Dermis microvascular lymphatic vessel endothelial cell (primary cell): ENCODE measurements at places on chromosomes 5 and 9. TPM values are rescaled to one million over a fixed set of nuclear protein-coding genes. Genes with fewer than 3 reads are reported as not detected.

DNA sequence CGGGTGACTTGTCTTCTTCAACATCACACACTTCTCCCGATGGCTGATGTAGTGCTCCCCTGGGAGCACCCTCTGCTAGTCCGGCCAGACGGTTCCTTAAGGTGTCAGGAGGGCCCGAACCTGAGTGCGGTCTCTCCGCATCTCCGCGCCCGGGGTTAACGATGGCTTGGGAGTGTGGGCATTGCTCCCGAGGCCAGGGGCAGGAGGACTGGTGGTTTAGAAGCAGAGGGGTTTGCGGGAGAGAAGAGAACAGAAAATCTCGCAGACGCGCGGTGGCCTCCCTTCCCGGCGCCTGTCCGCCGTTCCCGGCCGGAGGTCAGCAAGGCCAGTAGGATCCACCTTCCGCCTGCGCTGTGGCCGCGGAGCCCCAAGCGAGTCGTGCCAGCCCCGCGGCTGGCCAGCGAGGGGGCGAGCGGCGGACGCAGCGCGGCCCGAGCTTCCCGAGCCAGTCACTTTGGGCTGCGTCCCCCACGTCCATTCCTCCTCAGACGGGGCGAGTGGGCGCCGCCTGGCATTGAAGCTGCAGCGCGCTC, 700 bp downstream of the CDO1 start:
- no peak for DNase-seq

- no peak for DNase-seq
These were observed 47.2 kb downstream of the STK10 start for GRCh38 chr5:172140866-172141265.

DNA sequence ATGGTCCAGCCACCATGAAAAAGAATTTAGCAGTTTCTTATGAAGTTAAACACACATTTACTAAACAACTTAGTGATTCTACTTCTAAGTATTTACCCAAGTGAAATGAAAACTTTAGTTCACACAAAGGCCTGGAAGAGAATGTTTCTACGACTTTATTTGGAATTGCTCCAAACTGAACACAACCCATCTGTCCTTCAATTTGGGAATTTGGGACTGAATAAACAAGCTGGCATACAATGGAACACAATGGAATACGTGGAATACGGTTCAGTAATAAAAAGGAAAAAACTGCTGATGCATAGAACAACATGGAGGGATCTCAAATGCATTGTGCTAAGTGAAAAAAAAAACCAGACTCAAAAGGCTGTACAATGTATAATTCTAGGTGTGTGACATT, 44.6 kb upstream of the BASP1 start:
- peak; percentile 14 for DNase-seq

DNA sequence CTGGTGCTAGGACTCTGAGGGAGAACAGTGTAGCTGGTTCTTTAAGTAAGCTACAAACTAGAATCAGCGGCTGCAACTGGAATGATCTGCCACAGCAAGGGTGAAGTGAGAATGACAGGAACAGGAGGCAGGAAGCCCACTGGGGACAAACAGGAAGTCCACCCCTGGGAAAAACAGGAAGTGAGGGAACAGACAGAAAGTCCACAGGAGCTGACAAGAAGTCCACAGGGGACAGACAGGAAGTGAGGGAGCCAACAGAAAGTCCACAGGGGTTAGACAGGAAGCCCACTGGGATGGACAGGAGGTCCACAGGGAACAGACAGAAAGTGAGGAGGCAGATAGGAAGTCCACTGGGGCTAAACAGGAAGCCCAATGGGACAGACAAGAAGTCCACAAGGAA, 15.5 kb downstream of the ADAMTS16 start:
- DNase-seq = no peak

GRCh38 chr9:7094576-7094975, 336.8 kb downstream of the KDM4C start:
- peak; percentile 34 for DNase-seq

GRCh38 chr5:116044073-116044472, 11.8 kb downstream of the ARL14EPL start:
- no peak for DNase-seq

DNA sequence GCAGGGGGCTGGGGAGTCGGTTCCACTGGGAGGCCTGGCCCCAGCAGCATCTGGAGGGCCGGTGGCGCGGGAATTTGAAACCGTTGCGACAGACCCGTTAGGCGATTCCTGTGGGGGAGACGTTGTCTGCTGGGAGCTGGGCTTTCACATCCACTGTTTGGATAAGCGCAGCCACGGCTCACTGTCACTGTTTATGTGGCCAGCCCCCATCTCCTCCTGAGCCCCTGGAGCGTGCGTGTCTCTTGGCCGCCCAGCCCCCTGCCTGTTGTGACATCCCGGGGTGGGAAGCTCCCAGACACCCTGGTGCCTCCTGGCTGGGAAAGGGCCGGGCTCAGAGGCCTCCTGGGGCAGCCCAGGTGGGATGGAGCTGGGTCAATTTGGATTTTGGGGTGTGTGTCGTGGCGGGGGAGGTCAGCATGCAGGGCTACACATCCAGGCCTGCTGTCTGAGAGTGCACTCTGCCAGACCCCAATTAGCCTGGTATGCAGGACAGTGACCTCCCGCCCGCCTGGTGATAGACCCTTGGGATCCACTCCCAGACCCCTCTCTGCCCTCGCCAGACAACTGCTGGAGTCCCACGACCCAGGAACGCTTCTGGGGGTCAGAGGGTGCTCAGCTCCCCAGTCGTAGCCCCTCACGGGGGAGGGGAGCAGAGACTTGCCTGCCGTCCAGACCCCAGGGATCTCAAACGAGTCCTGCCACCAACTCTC, 62.0 kb upstream of the RNU6ATAC start:
- DNase-seq = no peak

DNA sequence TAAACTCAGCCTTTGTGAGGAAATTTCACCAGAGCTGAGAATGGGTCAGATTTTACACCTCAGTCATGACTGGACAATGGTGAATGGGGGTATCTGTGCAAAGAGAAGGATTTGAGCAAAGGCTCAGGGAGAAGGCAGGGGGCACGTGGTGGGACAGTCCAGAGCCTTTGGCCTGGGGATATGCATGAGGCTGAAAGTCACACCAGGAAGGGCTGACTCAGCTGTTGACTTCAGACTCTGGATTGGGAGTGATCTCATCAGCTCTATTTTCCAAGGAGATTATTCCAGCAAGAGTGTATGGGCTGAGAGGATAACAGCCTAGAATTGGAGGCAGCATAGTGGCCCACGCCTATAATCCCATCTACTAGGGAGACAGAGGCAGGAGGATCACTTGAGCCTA, 53.6 kb downstream of the SAXO1 start:
- peak; percentile 54 for DNase-seq

- no peak for DNase-seq
These were observed 15.0 kb downstream of the FAM193B start for GRCh38 chr5:177539411-177539810.

GRCh38 chr5:82354543-82354942, 76.4 kb upstream of the RPS23 start:
- no peak for DNase-seq

DNA sequence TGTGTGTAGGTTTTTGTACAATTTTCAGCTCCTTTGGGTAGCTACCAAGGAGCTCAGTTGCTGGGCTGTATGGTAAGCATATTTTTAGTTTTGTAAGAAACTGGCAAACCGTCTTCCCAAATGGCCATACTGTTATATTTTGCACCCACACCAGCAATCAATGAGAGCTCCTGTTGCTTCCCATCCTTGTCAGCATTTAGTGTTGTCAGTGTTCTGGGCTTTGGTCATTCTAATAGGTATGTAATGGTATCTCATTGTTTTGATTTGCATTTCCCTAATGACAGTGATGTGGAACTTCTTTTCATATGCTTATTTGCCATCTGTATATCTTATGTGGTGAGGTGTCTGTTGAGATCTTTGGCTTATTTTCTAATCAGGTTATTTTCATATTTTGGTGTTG, 320.1 kb downstream of the MLLT3 start:
- DNase-seq = no peak

- peak; percentile 56 for DNase-seq
These were observed 5.1 kb downstream of the MED10 start for GRCh38 chr5:6373081-6373846.

The GMCL2 gene
- not detected in 2 replicates for total RNA-seq

The ADGRD2 gene
- not detected in 2 replicates for total RNA-seq

The ABLIM3 gene
- 19.5 and 36.5 TPM in 2 replicates for total RNA-seq

The FOXD4L6 gene
- total RNA-seq = under 0.01 TPM in 1 of 2 replicates, not detected in the other

The CAMK4 gene
- under 0.01 and 0.13 TPM in 2 replicates for total RNA-seq

The BTNL9 gene
- under 0.01 and 0.13 TPM in 2 replicates for total RNA-seq
